ENCODE measurements at places on chromosomes 16 and 17. TPM values are rescaled to one million over a fixed set of nuclear protein-coding genes. Genes with fewer than 3 reads are reported as not detected.

- DNase-seq, result no peak
Measured at GRCh38 chr17:59369031-59369975, 37.8 kb downstream of the YPEL2 start.

- no peak for DNase-seq
Measured at GRCh38 chr16:84284154-84284722, 10.4 kb upstream of the WFDC1 start.

DNA sequence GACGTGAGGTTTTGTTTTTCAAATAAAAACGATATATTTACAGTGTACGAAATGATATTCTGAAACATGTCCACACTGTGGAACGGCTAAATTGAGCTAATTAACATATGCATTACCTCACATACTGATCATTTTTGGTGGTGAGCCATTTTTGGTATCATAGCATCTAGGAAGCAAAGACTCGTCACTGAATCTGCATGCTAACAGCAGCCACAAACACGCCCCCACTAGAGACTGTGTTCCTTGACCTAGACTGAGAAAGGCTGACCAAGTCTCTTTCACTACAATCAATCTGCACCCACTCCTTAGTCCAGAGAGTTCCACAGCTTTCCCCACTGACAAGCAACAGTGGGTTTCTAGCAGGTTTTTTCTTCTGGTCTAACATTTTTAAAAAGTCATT lies 29.5 kb downstream of the NPLOC4 start:
- no peak for DNase-seq

GRCh38 chr17:36470499-36470898 lies 16.0 kb upstream of the ZNHIT3 start:
- no peak for DNase-seq

DNA sequence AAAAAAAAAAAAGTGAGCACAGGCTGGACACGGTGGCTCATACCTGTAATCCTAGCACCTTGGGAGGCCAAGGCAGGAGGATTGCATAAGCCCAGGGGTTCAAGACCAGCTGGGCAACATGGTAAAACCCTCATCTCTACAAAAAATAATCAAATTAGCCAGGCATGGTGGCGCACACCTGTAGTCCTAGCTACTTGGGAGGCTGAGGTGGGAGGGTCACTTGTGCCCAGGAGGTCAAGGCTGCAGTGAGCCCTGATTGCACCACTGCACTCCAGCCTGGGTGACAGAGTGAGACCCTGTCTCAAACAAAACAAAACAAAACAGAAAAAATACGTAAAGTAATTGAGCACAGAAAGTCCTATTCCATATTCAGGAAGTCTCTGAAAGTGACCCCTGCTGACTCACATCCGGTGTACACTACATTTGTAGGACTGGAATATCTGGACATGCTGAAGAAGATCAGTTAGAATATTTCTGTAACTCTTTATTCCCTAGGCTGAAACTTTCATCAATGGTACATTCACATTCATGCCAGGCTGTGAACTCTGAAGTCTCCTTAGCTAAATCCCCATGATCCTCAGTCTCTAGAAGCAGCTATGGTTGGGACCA lies 66.0 kb upstream of the HAS3 start:
- no peak for DNase-seq

- DNase-seq, result no peak
Measured at GRCh38 chr17:45155483-45155882, 6.2 kb upstream of the HEXIM2 start.

GRCh38 chr16:68049449-68049848 lies 26.4 kb downstream of the DUS2 start:
- no peak for DNase-seq

GRCh38 chr16:85617948-85618347 lies 4.8 kb downstream of the GSE1 start:
- DNase-seq, result no peak

GRCh38 chr16:85660843-85661739 lies 27.7 kb downstream of the GINS2 start:
- DNase-seq, result no peak

- DNase-seq, result no peak
Measured at GRCh38 chr17:9200699-9201359, 179.5 kb downstream of the NTN1 start.

DNA sequence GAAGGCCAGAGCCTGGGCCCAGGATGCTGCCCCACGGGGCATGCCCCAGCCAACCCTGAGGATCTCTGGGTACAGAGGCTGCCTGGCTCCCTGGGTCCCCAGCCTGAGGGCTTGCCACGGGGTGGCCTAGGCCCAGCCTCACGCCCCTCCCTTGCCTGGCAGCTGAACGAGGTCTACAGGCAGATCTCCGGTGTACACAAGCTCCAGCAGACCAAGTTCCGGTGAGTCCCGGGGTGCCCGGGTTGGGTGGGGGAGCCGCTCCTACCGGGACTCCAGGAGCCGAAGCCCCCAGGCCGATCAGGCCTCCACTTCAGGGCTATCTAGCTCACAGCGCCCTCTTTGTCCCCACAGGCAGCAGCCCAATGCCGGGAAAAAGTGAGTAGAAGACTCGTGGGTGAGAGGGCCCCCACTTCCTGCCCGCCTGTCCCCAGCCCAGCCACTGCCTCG lies 19.4 kb downstream of the ITGB4 start:
- no peak for DNase-seq

DNA sequence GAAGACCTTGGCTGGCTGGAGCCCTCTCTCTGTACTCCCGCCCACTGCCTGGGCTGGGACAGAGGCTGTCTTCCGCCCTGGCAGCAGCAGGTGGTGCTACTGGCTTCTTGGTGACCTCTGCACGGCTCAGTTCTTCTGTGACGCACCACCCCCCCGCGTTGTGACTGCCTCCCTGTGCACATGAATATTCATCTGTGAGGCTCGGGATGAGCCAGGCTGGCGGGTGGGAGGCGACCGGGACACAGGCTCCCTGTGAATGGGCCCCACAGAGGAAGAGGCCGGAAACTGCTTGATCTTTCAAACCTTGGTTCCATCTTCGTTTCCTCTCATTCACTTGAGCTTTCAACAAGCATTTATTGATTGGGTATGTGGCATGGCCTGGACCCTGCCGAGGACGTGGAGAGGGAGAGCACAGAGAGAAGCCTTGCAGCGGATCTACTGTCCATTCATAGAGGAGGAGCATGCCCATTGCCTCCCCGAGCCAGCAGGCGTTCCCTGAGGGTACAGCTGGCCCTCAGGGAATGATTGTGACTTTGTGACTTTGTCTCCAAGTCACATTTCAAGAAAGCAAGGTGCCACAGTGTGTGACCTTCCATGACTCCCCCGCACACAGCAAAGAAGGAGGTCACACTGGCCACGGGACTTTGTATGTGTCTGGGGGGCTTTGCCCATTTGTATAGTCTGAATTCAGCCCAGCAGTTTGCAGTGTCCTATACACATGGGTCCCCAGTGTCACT lies 45.0 kb downstream of the B9D1 start:
- DNase-seq, result no peak

GRCh38 chr16:67942510-67943255 lies 1.2 kb downstream of the LCAT start:
- no peak for DNase-seq

DNA sequence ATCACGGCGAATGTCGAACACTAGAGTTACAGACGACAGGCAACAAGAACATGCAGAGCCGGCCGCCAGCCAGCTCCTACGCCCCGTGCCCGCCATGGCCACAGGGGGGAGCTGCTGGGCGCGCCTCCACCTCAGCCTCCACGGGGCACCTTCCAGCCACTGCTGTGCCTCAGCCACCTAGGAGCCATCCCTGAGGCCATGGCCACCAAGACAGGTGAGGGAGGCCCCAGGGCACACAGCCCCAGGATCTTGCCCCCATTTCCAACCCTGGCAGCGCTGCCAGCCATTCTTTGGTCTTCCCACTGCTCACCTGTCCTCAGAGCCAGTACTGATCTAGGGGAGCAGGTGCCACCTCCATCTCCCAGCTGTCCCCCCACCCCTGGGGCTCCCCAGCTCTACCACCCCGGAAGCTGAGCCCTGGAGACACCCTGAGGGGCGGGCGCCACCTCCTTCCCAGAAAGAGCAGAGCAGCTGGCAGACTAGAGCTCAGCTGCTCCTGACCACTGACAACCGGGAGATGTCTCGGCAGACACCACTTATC lies 11.8 kb downstream of the GNPTG start:
- DNase-seq, result peak; percentile 49

DNA sequence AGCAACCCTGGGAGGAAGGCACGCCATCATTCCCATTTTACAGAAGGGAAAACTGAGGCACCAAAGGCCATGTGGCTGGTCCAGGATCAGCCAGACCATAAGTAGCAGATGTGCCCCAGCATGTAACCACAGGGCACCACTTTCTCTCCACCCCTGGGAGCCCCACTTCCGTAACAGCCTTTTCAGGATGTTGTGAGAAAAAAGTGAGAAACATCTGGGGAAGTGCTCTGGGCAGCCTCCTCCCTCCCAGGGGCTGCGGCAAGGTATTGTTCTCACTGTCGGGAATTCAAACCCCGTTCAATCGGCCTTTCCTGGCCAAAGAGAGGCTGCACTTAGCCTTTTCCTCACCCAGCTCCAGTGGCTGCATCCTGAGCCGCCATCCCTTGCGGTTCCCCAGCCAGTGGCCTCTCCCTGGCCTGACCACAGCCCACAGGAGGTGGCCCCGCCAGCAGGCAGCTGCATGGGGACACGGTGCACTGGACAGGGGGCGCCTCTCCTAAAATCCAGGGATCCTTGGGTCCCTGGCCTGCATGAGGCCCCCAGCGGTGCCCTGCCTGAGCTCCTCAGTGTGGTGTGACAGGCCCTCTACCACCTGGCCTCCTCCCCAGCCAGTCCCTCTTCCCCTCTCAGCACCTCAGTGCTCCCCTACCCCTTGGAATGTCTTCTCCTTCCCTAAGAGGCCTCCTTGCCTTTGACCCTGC lies 5.7 kb upstream of the CDH5 start:
- no peak for DNase-seq

GRCh38 chr16:5616841-5617240 lies 519.2 kb upstream of the EEF2KMT start:
- DNase-seq, result no peak

DNA sequence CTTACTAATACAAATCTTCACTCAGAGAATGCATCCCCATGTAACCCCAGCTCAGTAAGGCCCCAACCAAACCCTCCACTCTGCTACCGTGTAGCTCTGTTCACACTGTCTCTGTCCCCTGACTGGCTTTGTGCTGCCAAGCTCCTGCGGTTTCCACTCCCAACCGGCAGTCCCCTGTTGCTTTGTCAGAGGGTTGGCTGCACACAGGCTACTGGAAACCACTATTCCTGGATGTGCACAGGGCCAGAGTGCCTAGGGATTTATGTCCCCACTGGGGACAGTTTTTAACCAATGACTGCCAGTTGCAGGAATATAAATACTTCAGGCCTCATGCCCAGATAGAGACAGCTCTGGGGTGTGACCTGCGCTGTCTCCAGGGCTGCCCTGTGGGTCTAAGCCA lies 157.1 kb upstream of the C16orf82 start:
- no peak for DNase-seq

DNA sequence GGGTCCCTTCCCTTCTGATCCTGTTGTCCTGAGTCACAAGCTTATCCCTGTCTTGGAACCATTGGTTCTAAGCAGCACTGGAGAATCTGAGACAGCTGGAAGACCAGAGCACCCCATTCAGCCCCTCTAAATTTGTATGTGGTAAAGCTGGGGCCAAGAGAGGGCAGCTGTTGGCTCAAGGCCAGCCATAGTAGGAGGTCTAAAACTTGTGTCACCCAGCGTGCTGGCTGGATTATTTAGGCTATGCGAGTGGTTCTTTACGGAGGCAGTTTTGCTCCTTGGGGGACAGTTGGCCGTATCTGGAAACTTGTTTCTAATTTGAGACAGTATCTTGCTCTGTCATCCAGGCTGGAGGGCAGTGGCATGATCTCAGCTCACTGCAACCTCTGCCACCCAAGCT lies 69.6 kb upstream of the GSE1 start:
- no peak for DNase-seq

DNA sequence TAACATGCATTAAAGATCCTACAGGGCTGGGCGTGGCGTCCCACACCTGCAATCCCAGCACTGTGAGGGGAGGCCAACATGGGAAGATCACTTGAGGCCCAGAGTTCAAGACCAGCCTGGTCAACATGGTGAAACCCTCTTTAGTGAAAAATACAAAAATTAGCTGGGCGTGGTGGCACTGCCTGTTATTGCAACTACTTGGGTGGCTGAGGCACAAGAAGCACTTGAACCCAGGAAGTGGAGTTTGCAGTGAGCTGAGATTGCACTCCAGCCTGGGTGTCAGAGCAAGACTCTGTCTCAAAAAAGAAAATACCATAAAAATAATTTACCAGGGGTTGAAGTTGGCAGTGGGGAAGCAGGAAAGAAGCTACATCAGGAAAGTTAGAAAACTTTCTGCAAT lies 12.9 kb downstream of the TXNDC11 start:
- DNase-seq, result no peak

DNA sequence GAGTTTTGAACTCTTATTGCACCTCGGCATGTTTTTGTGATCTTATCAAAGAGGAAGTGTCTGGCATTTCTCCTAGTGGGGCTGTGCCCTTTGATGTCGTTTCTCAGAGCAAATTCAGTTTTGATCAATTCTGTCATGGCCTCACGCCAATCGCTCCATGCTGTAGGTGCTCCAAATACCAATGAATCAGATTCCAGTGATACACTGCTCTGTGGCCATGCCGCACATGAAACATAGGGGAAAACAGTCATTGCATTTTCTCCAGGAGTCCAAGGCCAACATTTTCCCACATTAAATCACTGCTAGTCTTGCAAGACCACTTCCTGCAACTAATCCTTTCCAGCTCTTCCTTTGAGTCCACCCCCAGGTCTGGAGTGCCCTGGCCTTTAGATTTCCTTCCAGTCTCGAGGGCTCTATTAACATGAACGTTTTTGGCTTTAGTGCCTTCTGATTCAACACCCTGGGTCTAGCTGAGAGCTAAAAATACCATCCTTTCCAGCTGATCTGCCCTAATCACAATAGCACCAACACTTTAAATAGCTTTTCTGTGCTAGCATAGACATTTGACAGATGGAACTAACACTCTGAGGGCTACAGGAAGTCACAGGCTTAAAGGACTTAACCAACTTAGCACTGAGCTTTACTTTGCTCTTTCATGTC lies 18.2 kb upstream of the RASL10B start:
- DNase-seq, result no peak

DNA sequence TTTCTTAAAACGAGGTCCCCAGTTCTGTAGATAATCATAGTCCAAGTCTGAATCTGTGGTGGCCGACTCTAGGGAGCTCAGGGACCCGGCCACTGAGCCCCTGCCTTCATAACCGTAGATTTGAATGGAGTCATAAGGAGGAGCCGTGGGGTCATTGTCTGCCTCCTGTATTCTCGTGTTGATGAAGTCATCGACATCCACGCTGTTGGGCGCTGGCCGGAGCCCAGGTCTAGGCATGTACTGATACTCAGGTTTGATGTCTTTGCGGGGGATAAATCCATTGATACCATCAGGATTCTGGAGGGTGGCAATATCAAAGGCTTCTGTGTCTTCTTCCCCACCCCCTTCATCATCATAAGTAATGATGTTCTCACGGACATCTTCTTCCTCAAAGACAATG lies 174.2 kb downstream of the CDH11 start:
- DNase-seq, result no peak

- peak; percentile 83 for DNase-seq
Measured at GRCh38 chr17:44210342-44211192, 8.9 kb downstream of the UBTF start.

Gene CCL14
- total RNA-seq, result not detected

Gene GNG13
- total RNA-seq, result not detected

Gene TBC1D3G
- total RNA-seq, result not detected

Gene NRN1L
- total RNA-seq, result 1.4 TPM

Gene CHRNE
- 6.1 TPM for total RNA-seq

Gene GRIN2A
- not detected for total RNA-seq

Gene KRT32
- total RNA-seq, result not detected

Gene MLLT6
- total RNA-seq, result 313 TPM

Gene CCDC78
- 5.5 TPM for total RNA-seq

Gene PIRT
- total RNA-seq, result not detected

Gene KRTAP3-2
- total RNA-seq, result not detected

All from CD8-positive, alpha-beta T cell (primary cell).